Right forelimb (tissue), 1 donor: ENCODE measurements at places on chromosomes 6 and 20.

DNA sequence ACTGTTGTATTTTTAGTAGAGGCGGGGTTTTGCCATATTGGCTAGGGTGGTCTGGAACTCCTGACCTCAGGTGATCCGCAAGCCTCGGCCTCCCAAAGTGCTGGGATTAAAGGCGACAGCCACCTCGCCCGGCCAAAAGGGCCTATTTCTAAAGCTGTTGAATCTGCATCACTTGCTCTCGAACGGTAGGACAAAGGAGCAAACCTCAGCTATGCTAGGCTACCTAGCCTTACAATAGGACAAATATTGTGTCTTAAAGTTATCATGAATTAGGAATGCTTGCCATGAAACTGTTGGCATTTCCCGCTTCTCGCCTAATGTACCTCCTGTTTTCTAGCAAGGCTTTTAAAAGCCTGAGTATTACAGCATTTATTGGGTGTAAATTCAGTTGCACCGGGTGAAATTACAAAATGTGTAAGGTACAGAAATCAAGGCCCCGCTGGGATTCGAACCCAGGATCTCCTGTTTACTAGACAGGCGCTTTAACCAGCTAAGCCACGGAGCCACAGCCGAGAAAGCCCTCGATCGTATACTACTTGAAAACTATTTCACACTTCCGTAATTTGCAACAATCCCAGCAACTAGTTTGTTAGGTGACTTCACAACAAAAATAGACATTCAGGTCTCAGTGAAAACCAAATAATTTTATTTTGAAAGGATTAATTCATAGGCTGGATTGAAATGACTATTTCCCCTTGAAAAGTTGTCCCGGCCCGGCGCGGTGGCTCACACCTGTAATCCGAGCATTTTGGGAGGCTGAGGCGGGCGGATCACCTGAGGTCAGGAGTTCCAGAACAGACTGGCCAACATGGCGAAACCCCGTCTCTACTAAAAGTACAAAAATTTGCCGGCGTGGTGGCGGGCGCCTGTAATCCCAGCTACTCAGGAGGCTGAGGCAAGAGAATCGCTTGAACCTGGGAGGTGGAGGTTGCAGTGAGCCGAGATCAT is 211.6 kb upstream of the ZNF184 start:
- no peak for DNase-seq

- no peak for DNase-seq
Measured at GRCh38 chr20:48483334-48484066, 344.3 kb downstream of the PREX1 start.

- no peak for DNase-seq
Measured at GRCh38 chr20:37943033-37943432, 40.1 kb downstream of the VSTM2L start.

DNA sequence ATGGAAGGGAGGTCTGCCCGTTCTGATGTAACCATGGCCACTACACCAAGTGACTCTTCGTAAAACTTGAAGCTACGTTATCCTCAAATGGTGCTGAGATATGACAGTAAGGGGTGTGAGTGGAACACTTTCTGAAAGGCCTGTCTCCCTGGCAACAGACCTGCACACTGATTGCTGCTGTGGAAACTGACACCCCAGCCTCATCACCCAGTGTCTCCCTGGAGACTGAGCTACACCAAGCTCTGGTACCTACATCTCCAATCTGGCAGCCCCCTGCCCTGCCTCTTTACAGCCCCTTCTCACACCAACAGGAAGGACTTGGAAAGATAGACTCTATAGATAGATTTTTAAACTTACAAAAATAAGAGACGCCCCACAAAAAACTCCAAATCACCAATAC is 13.2 kb downstream of the PI16 start:
- peak; percentile 16 for DNase-seq

DNA sequence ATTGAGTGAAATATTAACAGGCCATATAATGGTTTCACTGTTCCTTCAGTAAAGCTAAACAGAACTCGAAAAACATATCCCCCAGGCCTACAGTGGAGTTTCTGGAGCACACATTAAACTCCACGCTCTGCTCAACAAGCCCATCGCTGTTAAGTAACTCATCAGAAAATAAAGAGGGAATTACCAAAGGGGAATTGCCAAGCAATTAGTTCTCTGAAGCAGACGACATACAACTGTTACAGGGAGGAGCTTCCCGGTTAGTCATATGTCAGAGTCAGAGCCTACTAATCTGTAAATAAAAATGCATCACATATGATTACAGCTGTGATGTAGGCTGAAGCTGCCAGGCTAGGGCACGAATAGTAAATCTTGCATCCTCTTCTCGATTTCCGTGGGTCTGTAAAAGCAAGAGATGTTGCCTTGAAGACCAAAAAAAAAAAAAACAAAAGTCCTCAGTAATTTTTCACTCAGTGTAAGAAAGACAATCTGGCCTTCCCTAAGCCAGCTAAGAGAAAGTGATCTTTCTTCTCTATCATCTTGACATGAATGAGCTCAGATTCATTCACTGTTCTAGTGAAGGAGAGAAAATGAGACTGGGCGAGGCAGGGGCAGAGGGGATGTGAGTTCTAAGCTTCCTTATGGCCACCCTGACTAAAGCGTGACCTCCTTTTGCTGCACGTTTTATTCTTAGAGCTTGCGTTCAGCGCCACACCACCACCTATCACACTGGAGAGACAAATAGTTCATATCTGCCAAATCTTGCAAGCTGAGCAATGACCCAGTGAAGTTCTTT is 13.8 kb downstream of the ATXN1 start:
- DNase-seq: no peak

DNA sequence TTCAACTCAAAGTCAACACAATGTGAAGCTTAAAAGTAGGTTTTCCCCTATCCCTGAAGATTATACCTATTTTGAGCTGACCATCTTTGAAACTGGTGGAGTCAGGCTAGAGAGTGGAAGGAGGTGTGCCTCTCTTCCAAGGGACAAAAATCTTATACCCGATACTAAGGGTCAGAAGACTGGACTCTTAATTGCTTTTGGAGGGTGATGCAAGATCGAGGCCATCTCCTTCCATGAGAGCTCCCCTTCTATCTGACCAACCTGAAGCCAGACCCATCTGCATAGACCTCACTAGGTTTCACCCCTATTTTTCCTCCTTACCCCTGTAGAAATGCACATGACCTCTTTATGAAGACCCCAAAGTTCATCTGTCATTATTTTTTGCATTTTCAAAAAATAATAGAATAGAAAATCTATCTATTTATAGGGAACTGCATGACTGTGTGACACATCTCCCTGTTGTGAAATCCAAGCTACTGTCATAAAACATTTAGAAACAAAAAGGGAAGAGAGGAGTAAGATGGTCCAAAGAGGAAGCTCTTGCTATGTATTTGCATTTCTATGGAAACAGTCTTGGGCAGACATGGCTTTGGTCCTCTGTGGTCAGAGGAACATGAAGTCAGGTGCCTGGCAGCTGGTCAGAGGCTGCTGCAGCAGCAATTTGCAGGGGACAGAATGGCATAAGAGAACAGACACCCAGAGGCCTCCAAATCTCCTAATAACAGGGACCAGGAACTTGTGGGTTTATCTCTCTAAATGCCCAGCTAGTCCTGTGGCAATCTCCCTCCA is 349.2 kb downstream of the MAFB start:
- no peak for DNase-seq

- no peak for DNase-seq
Measured at GRCh38 chr6:139253656-139254055, 38.1 kb downstream of the TXLNB start.

GRCh38 chr6:144944106-144944505 is 659.0 kb downstream of the UTRN start:
- no peak for DNase-seq

GRCh38 chr20:33926425-33926824 is 67.3 kb upstream of the RALY start:
- DNase-seq: no peak

DNA sequence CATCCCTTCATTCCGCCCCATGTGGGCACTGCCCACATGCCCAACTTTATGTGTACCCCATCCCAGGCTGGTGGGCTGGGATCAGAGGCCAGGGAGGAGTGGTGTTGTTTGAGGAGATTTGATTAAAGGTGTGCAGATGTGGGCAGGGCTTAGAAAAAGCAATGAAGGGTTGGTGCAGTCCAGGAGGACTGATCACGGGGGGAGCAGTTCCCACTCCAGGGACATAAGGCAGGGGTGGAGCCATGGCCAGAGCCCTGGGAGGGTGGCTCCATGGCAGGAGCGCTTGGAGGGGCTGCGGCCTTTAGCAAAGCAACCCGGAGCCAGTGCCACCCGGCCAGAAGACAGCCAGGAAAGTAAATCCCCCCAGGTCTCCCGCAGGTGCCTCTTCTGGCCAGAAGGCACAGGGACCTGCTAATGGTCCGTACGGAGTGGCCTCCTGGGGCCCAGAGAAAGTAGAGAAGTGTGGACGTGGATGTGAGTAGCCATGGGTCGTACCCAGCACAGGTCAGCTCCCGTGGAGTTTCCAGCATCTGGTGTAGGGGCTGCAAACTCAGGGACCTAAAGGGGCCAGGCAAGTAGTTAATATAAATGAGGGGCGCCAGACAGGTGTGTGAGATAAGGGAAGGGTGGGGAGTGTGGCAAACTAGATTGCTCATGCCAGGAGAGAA is 62.1 kb upstream of the APCDD1L start:
- DNase-seq: peak; percentile 20

DNA sequence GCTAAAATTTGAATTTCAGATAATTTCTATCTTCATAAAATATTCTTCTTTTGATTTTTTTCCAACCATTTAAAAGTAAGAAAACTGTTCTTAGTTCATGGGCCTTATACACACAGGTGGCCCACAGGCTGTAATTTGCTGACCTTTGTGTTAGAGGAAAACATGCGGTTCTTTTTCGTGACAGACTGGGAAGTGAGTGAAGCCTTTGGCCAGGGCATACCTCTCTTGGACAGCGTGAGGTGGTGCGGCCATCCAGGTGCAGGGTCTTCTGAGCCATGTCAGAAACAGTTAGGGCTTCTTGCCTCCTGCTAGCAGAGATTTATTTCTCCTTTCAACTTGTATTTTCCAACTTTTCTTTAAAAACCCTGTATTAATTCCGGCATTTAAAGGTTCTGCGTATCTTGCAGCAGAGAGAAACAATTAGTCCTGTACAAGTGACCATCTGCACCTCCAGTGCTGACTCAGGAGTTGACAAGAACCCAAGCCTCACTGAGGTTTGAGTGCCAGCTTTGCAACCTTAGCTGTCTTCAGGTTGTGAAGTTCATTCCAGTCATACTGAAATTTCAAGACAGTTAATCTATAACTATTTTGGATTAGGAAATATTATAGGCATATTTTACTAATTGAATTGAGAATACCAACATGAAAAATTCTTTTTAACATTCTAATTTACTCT is 177.8 kb downstream of the LY86 start:
- DNase-seq: no peak

DNA sequence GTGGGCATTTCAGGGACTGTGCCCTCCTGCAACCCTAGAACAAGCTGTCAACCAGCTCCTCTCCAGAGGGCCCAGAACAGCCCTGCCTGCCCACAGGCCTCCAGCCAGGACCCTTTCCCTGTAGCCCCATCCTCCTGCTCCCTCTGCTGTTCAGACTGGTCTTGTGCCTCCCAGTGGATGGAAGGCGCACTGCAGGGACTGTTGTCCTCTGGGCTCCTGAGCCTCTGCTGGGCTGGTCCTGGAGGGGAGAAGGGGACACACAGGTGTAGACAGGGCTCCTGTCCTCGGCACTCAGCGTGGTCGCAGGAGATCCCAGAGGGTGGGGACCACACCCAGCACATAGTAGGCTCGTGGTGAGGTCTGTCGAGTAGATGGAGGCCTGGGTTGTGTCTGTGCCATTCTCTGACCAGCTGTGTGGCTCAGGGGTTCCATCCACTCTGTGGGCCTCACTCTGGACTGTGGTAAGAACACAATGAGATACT is 11.5 kb downstream of the ITPR3 start:
- DNase-seq: no peak

DNA sequence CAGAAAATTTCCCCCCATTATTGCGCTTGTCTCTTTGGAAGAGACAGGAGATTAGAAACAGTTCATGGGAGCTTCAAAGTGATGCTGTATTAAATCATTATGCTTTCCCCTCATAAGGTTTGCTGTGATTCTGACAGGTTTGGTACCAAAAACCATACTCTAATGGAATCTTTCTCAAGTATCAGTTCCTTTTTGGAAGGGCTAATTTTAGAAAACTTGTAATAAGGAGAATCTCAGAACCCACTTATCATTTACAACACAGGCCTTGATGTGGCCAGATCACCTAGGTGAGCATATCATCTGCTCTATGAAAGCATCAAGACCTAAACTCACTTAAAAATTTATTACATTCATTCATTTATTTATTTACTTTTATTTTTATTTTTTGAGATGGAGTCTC is 51.2 kb downstream of the TP53INP2 start:
- no peak for DNase-seq

DNA sequence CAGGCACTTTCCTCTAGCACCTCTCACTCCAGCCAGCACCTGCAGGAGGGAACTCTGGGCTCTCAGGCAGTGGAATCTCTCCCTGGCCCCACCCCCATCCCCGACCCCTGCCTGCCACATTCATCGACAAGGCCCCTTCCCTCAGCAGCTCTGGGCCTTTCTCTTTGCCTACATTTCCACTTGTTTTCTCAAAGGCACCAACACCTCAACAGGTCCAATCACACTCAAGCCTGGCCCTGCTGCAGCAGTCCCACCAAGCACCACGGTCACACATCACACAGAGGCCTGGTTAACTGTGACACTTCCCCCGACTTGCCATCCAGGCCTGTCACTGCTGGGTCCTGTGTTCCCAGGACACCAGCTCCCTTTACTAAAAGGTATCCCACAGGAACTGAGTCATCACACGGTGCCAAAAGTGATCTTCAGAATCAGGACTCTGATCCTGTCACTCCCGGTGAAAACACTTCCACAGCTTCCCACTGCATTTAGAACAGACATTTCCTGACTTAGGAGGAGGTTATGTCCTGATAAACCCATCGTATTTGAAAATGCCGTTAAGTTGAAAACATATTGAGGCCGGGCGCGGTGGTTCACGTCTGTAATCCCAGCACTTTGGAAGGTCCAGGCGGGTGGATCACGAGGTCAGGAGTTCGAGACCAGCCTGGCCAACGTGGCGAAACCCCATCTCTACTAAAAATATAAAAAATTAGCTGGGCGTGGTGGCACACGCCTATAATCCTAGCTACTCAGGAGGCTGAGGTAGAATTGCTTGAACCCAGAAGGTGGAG is 54.9 kb downstream of the MYH7B start:
- no peak for DNase-seq

DNA sequence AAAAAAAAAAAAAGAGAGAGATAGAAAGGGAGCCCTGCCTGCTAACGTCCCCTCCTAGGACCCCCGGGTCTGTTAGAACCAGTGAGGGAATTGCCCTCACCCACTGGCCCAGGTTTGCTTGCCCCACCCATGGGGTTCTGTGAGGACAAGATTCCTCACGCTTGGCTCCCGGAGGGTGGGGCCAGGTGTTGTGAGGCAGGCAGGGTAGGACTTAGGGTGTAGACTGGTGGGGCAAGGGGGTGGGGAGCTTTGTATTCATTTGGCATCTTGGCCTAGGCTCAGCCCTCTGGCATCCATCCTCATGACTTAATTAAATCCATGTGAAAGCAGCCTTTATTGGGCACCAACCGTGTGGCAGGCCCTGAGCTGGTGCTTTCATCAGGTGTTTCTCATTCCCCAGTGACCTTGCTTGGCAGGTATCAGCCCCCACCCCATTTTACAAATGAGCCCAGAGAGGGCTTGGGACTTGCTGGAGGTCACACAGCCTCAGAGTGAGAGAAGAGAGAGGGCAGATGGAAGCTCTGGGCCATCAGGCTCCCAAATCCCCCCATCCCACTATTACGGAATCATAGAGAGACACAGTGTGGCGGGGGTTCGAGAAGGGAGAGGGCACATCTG is 19.0 kb downstream of the RAB44 start:
- DNase-seq: peak; percentile 4

GRCh38 chr6:136033416-136033815 is 181.9 kb downstream of the PDE7B start:
- DNase-seq: no peak
